Stimulated activated CD4-positive, alpha-beta T cell treated with anti-CD3 and anti-CD28 coated beads, Interleukin-12 subunit alpha, Interleukin-12 subunit beta, amount 100 ng/mL, for 48 hours (primary cell): ENCODE measurements at places on chromosomes 5 and 9.

GRCh38 chr5:153476767-153477166, 13.7 kb upstream of the GRIA1 start:
- no peak for DNase-seq

DNA sequence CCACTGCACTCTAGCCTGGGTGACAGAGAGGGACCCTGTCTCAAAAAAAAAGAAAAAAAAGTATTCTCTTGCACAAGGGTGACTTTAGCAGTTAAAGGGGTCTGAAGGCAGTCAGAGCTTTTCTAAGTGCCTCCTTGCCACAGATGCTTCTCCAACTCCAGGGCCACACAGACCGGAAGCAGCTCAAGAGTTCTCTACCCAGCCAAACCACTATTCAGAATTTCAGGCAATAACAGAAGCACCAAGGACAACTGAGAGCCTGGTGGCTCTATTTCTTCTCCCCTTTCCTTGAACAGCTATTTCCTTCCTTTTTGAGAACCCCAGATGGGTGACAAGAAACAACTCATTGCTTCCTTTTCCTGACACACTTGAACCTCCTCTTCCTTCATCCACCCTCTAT, 2.2 kb downstream of the FAM219A start:
- no peak for DNase-seq

DNA sequence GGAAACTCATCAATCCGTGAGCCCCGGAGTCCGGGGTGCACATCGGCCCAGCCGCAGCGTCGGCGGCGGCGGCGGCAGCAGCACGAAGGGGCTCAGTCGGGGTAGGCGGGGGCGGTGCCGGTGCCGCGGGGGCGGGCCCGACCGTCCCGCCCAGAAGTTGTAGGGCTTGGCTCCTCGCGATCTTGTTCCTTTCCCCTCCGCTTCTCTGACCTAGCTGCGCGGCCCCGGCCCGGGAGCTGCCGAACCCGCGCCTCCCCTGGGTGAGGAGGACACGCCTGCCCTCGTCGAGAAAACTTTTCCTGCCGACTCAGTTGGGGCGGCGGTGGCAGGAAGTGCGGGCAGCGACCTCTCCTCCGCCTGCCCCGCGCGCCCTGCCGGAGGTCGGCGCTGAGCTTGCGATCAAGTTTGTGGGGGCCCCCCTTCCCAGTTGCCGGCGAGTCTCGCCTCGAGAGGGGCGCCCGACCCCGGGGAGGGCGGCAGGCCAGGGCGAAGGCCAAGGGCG, at the start of gene MAN2A1:
TSS of gene MAN2A1 (plus strand) at position 188 of the 502 bp plus-strand sequence. CDS start 491 bp downstream, outside the sequence.
- DNase-seq = peak; percentile 64

DNA sequence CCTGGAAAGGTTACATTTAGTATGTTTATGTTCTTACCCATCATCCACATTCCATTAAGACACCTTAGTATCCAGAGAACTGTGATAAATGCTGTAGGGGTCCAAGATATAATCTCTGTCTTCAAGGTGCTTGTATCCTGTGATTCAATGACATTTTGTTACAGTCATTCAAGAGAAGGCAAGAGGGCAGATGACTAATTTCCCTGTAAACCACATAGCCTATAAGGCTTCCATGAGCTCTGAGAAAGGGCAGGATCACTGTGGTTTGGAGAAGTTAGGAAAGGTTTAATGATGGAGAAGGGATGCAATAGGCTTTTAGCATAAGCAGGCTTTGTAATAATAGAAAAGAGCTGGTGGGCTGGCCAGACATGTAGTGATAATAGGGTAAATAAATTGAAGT, 40.0 kb downstream of the PAPPA start:
- no peak for DNase-seq

DNA sequence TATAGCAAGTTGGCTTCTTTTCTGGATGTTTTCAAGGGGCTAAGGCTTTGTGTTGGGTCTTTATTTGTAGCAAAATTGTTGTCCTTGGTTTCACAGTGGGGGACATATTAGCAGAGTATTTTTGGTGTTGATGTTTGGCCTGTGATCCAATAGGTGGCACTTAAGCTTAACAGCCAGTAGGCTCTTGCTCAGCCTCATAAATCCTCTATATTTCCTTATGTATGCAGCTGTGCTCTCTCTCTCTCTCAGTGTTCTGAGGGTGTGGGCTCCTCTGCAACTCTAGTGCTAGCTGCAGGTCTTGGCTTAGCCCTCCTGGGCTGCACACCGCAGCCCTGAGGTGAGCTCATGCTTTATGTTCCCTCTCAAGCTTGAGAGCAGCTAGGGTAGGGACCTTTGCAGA, 195.0 kb upstream of the GHR start:
- no peak for DNase-seq

- DNase-seq = no peak
These were observed 480.3 kb upstream of the ADAMTS16 start for GRCh38 chr5:4659851-4660250.

GRCh38 chr9:72997387-72997995, 44.6 kb upstream of the ALDH1A1 start:
- no peak for DNase-seq

GRCh38 chr9:87096506-87096905, 149.2 kb upstream of the GAS1 start:
- no peak for DNase-seq

GRCh38 chr5:40674661-40675235, 5.0 kb upstream of the PTGER4 start:
- DNase-seq = no peak

DNA sequence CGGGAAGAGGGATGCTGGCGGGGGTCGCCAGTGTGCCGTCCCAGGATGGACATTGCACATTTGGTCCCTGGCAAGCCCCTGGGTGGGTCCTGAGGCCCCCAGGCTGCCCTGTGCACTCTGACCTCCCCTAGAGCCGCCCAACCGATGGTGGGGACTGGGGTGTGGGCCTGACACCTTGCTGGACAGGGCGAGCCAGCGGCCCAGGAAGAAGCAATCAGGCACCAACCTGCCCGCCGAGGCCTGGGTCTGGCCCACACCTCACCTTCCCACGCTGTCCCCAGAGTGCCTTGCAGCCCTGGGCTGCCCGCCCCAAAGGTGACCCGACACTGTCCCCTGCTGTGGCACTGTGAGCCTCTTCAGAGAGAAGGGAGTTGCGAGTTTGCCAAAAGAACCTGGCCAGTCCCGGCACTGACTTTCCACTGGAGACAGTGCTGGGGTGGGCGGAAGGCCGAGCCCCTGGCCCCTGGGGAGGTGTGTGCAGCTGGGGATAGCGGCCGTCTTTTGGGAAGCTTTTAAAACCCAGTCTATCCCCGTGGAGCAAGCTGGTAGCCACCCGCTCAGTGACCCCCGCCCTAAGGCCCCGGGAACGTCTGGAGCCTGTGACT, 12.0 kb upstream of the NRARP start:
- no peak for DNase-seq

DNA sequence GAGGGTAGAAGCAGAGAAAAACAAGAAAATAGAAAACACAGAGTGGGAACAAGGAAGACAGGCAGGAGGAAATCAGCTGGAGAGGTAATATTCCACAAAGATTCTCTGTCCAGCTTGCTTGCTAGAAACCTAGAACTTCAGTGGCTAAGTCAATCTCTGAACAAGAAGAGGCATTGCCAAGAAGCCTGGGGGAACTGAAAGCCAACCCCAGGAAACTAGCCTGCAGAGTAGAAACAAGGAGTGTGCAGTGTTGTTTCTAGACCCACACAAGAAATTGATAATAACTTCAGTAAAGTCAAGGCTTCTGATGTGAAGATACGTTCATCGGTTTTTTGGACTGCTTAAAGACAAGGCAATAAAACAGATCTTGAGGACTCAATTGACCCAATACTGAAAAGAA, 234.5 kb upstream of the MAP3K1 start:
- no peak for DNase-seq

DNA sequence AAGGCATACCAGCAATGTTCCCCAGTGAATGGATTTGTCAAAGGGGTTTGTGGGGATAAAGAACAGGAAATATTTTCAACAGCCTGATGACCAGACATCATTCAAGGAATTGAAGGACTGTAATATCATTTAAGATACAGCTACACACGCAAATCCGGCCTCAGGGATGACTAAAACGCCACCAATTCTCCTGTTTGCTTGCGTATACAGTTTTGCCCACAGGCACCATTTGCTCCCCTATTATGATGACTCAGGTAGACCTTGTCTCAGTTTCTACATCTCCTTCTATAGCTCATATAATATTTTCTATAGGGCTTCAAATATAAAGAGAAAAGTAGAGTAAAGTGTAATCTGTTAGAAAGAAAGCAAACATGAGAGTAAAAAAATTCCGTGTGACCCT, 29.7 kb upstream of the ITGA1 start:
- no peak for DNase-seq
